ENCODE measurements at places on chromosomes 11 and 22.

- no peaks in the 10 kb centered on the region for H3K36me3 ChIP-seq
- H3K4me1 ChIP-seq = no peaks in the 10 kb centered on the region
- H3K27ac ChIP-seq = no peak overlapping the region
These were observed 57.0 kb upstream of the BLID start for GRCh38 chr11:122173074-122173450.

- no peak for DNase-seq
- H3K4me1 ChIP-seq = no peaks in the 10 kb centered on the region
- no peak overlapping the region for H3K4me3 ChIP-seq
- H3K27me3 ChIP-seq = no peaks in the 10 kb centered on the region
These were observed 194.4 kb upstream of the PGR start for GRCh38 chr11:101323997-101324396.

DNA sequence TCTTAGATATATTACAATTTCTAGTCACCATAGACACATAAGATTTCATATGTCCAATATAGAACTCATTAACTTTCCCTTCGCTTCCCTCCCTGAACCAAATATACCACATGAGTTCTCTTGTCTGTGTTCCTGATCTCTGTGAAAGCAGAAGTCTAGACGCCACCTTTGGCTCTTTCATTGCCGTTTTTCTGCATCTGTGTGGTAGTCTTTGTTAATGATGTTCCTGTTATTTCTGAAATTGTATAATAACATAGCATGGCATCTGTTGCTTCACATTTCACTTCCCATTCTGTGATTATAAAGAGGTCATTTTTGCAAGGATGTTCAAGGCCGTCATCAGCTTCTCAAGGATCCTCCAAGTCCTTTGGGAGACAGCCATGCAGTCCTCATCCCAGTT, 58.5 kb downstream of the NCAM1 start:
- no peak for DNase-seq
- H3K27me3 ChIP-seq = no peaks in the 10 kb centered on the region
- H3K4me3 ChIP-seq = no peak overlapping the region
- no peaks in the 10 kb centered on the region for H3K4me1 ChIP-seq

GRCh38 chr11:66725114-66725513, 3.9 kb downstream of the SPTBN2 start:
- no peak overlapping the region for H3K4me3 ChIP-seq
- no peak overlapping the region for H3K27ac ChIP-seq
- no peaks in the 10 kb centered on the region for H3K36me3 ChIP-seq
- no peak for DNase-seq

- no peaks in the 10 kb centered on the region for H3K4me1 ChIP-seq
- H3K36me3 ChIP-seq = peaks cover 85% of the 10 kb centered on the region
- no peak for DNase-seq
- no peaks in the 10 kb centered on the region for H3K27me3 ChIP-seq
These were observed 77.9 kb downstream of the BTBD10 start for GRCh38 chr11:13384908-13385640.

DNA sequence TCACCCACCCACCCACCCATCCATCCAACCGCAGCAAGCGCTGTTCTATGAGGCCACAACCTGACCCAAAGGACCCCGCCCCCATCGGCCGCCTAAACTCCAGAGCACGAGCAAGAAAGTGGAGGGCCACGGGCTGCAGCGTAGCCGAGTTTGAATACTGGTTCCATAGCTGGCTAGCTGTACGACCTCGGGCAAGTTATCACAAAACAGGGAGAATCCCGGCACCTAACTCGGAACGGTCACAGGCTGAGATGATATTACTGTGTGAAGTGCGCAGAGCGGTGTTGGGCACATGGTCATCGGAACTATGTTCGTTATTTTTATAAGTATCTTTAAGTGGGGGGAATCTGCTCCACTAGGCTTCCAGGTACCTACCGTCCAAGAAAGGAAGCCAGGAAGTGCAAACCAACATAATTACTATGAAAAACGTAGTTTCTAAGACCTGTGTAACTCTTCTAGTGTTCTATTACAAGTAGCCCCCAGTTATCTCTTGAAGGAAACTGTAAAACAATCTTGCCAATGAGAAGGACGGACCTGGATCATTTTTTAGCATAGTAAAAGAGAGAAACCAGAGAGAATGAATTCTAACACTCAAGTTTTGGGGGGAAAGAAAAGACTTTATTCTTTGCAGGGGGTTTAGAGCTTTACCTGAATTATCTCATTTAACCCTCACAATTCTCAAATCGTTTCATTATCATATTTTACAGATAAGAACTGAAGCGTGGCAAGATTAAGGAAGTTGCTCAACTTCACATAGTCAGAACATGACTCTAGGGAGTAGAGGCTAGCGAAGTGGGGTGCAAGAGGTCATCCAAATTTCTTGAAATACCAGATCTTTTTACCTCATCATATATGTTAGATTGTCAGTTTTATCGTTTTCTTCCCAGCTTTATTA, 663 bp upstream of the BUD13 start:
- peaks cover 23% of the 10 kb centered on the region for H3K4me1 ChIP-seq
- no peaks in the 10 kb centered on the region for H3K27me3 ChIP-seq
- H3K27ac ChIP-seq = peak overlapping the region; percentile 79
- H3K36me3 ChIP-seq = peaks cover 29% of the 10 kb centered on the region
- peak overlapping the region; percentile 92 for H3K4me3 ChIP-seq

DNA sequence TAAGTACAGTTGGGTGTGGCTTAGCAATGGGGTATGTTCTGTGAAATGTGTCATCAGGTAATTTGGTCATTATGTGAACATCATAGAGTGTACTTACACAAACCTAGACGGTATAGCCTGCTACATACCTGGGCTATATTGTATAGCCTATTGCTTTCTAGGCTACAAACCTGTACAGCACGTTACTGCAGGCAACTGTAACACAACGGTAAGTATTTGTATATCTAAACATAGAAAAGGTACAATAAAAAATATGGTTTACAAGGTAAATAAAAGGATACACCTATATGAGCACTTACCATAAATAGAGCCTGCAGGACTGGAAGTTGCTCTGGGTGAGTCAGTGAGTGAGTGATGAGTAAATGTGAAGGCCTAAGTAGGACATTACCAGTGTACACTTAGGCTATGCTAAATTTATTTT, 73.1 kb upstream of the GDPD4 start:
- H3K4me1 ChIP-seq = no peaks in the 10 kb centered on the region
- no peak overlapping the region for H3K4me3 ChIP-seq
- DNase-seq = no peak
- no peaks in the 10 kb centered on the region for H3K27me3 ChIP-seq

GRCh38 chr22:44289414-44290171, 23.2 kb downstream of the SHISAL1 start:
- no peaks in the 10 kb centered on the region for H3K36me3 ChIP-seq
- H3K27ac ChIP-seq = no peak overlapping the region
- no peaks in the 10 kb centered on the region for H3K27me3 ChIP-seq
- DNase-seq = no peak
- H3K4me3 ChIP-seq = no peak overlapping the region

DNA sequence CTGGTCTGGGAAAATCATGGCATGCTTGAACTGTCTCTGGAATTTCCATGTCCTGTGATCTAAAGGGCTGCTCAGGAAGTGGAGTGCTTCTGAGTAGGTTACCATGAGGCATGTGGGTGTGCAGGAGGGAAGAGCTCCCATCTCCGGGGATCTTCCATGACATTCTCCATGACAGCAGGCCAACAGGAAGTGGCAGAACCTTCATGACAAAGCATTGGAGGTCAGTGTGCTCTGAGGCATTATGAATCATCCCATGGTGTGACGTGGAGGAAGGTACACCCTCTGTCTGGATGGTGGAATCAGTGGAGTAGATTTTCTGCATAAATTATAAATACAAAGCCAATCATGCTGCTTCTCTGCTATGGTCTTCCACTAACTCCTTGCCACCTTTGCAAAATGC, 139.6 kb upstream of the E2F8 start:
- H3K27me3 ChIP-seq = peaks cover 4% of the 10 kb centered on the region
- no peak overlapping the region for H3K27ac ChIP-seq
- no peaks in the 10 kb centered on the region for H3K4me1 ChIP-seq
- DNase-seq = no peak
- no peak overlapping the region for H3K4me3 ChIP-seq

DNA sequence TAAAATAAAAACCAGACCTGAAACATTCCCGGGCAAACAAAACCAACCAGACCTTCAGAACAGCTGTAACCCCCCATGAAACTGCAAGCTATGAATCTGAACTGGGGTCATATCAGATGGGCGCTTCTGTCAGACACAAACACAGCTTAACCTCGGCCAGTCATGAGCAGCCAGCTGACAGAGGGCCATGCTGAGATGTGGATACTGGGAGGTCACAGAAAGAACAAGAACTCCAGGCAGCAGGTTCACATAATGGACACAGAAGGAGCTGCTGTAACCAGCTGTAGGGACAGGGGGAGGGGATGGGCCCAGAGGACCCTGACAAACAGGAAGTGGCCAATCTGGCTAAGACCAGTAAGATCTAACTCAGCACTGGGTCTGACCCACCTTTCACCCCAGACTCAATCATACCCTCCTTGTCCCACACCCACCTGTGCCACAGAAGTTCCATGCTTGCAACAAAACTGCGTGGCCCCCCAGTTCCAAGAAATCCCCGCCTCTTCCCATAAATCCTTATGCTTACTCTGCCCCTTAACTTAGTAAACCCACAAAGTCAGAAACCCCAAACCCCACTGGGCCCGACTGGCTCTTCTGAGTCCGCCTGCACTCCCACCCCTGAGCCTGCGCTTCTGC, 4.0 kb downstream of the APOL4 start:
- no peaks in the 10 kb centered on the region for H3K27me3 ChIP-seq
- H3K27ac ChIP-seq = no peak overlapping the region
- no peaks in the 10 kb centered on the region for H3K36me3 ChIP-seq
- no peak for DNase-seq

DNA sequence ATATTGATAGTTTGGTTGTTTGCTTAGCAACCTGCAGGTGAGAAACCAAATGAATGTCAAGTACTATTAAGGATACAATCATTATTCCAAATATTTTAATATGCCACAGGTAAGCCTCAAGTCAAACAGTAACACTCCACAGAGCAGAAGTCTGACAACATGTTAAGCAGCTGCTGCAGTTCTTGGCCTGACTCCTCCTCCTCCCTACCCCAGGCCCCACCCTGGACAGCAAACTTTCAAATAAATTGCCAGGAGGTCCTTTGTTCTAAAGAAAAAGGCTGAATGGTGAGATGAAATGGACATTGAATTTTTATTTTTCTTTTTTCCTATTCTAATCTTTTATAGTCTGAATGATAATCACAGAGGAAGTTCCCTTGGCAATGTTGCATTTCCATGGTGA, 260.0 kb upstream of the POU2AF2 start:
- no peak for DNase-seq
- H3K27ac ChIP-seq = no peak overlapping the region
- no peaks in the 10 kb centered on the region for H3K27me3 ChIP-seq
- no peaks in the 10 kb centered on the region for H3K36me3 ChIP-seq
- no peaks in the 10 kb centered on the region for H3K4me1 ChIP-seq

- peaks cover 44% of the 10 kb centered on the region for H3K4me1 ChIP-seq
- DNase-seq = peak; percentile 50
- peak overlapping the region; percentile 86 for H3K4me3 ChIP-seq
These were observed 7.3 kb downstream of the NEAT1 start for GRCh38 chr11:65429724-65430405.

- no peak overlapping the region for H3K27ac ChIP-seq
- no peaks in the 10 kb centered on the region for H3K36me3 ChIP-seq
- DNase-seq = peak; percentile 73
- H3K27me3 ChIP-seq = no peaks in the 10 kb centered on the region
- H3K4me1 ChIP-seq = peaks cover 23% of the 10 kb centered on the region
- peak overlapping the region; percentile 35 for H3K4me3 ChIP-seq
These were observed 39.0 kb upstream of the ADA2 start for GRCh38 chr22:17258015-17258787.

DNA sequence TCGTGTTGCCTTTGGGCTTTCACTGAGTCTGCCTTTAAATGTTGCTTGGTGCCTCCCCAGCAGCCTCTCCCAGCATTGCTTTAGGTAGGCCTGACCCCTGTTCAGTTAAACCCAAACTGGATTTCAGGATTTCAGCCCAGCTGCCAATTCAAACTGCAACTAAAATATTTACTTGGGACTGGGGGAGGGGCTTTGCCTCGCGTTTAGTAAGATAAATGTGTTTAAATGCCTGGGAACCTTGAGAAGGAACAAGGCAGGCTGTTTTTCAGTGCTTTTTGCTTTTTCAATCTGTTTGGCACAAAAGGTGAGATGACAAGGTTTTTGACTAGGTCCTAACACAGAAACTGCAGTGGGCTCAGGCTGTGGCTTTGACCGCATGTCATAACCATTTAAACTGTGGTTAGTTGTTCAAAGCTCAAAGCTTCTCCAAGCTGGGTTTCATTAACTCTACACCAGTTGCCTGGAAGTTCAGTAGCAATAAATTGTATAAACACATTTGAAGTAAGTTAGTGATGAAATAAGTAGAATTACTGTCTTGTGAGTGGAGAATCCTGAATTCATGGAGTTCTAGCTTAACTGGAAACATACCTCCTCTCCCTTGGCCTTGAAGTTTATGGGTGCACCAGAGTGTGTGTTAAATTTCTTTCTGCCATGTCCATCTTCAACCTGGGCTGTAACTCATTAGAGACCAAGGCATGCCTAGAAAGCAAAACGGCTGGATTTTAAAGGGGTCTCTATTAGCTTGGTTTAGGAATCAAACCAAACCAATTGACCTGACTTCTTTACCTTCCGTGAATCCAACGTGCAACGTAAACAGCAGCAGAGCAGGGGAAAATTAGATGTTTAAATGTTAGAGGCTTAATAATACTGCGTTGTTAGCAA, 3.6 kb downstream of the PKNOX2 start:
- H3K27me3 ChIP-seq = peaks cover 69% of the 10 kb centered on the region
- H3K4me3 ChIP-seq = no peak overlapping the region
- peaks cover 22% of the 10 kb centered on the region for H3K4me1 ChIP-seq
- H3K27ac ChIP-seq = no peak overlapping the region
- DNase-seq = no peak

DNA sequence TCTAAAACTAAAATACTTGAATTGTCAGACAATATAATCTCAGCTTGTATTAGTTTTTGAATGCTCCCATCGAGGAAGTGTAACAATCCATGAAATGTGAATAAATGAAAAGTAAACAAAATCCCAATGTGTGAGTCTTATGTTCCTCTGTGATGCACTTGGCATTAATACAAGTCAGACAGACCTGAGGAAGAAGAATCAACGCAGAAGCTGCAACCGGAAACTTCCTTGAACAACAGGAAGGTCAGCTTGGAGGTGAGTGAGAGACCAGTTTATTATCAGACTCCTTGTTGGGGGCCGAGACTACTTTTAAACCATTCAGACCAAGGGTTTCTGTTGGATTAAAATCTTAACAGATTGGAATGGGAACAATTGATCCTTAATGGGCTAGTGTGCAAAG, 24.2 kb downstream of the NUP50 start:
- H3K36me3 ChIP-seq = peaks cover 44% of the 10 kb centered on the region
- H3K4me1 ChIP-seq = peaks cover 3% of the 10 kb centered on the region
- no peak for DNase-seq
- H3K27ac ChIP-seq = no peak overlapping the region
- H3K27me3 ChIP-seq = no peaks in the 10 kb centered on the region
- no peak overlapping the region for H3K4me3 ChIP-seq
